KBM-7 (cell line): ENCODE measurements at places on chromosomes 12 and 14.

DNA sequence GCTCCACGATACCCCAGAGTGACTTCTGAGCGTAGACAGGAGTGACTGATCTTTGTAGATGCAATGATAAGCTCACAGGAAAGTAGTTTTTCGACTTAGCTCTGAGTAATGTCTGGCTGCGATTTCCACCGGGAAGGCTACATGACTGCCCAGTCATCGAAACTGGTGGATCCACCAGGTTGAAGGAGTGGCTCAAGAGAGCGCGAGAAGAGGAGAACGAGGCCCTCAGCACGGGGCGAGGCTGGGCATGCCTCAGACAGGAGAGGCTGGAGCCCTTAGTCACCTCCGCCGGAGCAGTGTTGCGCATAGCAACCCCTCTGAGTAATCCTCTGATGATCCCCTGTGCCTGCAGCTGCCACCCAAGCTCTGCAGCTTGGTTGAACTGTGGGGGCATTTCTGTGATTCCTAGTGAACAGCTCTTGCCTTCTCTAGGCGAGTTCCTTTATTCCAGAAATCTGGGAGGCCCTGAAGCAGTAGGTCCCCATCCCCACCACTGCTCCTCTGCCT is 25.6 kb downstream of the ELK3 start:
- DNase-seq: no peak

- DNase-seq: no peak
These were observed 275.2 kb downstream of the RAD51B start for GRCh38 chr14:68094752-68095151.

- DNase-seq: no peak
These were observed 114.5 kb downstream of the ADGRD1 start for GRCh38 chr12:131067981-131068851.

DNA sequence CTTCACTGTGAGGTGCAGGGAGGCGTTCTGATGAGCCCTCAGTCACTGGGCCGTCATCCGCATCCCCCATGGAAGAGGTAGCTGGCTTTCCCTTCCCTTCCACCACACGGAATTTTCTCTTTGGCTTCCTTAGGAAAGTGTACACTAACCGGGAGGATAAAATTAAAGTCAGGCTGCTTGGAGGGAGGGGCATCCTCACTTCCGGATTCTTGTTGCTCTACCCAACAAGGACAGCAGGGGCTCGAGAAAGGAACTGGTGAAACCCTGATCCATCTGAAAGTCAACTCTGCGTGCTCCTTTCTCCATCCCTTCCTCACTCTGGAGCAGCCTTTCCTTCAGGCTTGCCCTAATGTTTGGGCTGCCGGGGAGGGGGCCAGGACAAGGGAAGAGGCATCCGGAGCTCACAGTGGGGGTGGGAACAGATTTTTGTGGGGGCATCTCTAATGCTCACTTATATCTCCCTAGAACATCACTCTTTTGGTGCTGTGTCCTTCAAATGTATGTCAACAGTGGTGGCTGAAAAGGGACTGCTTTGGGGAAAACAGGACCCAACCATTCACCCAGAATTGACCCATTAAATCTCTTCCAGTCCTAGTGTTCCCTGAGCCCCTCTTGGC is 101.4 kb upstream of the FKBP4 start:
- DNase-seq: peak; percentile 54

- DNase-seq: no peak
These were observed 6.8 kb downstream of the SLC25A47 start for GRCh38 chr14:100330007-100330344.

DNA sequence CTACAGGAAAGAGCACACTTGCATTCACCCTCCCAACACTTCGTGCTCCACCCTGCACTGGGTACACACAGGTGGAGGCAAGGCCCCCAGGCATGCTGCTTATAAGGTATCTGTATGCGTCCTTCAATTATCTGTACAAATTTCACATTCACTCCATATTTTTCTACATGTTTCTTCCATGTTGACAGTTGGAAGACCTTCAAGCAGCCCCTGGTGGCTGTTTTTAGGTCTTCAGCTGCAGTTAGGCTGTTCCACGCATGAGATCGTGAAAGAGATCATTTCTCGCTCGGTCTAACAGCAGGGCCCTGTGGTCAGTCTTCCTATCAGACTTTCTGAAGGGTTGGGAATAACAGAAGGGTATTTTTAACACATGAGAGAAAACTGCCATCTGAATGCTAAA is 47.1 kb downstream of the PLXNC1 start:
- no peak for DNase-seq

GRCh38 chr14:101008196-101008595 is 104.7 kb upstream of the RTL1 start:
- DNase-seq: no peak

GRCh38 chr14:101132588-101132987 is 229.1 kb upstream of the RTL1 start:
- DNase-seq: no peak

GRCh38 chr14:22836301-22837113 is at the start of gene MMP14:
TSS of gene MMP14 (plus strand) at chr14:22836585. CDS start at chr14:22836818, 233 bp downstream.
- DNase-seq: no peak

GRCh38 chr12:10618338-10618987 is 5.1 kb upstream of the MAGOHB start:
- DNase-seq: no peak

GRCh38 chr14:104843442-104844305 is 21.4 kb upstream of the CEP170B start:
- DNase-seq: no peak

- no peak for DNase-seq
These were observed 236.8 kb downstream of the ALX1 start for GRCh38 chr12:85516667-85517325.

- DNase-seq: no peak
These were observed 174.6 kb upstream of the TBX3 start for GRCh38 chr12:114858388-114859146.

DNA sequence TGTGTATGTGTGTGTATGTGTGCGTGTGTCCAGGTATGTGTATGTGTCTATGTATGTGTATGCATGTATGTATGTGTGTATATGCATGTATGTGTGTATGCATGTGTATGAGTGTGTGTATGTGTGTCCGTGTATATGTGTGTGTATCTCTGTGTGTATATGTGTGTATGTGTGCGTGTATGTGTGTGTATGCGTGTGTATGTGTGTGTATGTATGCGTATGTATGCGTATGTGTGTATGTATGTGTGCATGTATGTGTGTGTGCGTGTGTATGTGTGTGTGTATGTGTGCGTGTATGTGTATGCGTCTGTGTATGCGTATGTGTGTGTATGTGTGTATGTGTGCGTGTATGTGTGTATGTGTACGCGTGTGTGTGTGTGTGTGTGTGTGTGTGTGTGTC is 31.6 kb downstream of the CHST11 start:
- DNase-seq: no peak

GRCh38 chr12:49868952-49869815 is 26.3 kb upstream of the BCDIN3D start:
- peak; percentile 80 for DNase-seq

DNA sequence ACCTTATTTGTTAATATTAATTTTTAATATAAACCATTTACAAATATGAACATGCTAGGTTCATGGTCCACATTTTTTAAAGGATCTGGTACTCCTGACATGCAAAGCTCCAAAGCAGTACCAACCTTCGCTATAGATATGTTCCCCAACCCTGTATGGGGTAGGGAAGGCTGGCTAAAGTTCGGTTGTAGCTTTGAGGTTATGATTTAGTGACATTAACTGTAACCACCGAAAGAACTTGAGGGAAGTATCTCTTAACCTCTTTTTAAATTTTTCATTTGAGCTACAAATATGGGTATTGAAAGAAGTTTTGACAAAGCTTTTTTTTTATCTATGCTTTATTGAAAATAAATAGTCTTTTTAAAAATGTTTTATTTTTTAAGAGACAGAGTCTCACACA is 115.5 kb downstream of the DYRK2 start:
- no peak for DNase-seq
